ENCODE measurements at places on chromosomes 1 and 21.

- ATAC-seq, result no peak
These were observed 63.5 kb upstream of the NRIP1 start for GRCh38 chr21:15128267-15128666.

GRCh38 chr1:61604684-61605083 is 120.3 kb downstream of the TM2D1 start:
- ATAC-seq, result no peak

DNA sequence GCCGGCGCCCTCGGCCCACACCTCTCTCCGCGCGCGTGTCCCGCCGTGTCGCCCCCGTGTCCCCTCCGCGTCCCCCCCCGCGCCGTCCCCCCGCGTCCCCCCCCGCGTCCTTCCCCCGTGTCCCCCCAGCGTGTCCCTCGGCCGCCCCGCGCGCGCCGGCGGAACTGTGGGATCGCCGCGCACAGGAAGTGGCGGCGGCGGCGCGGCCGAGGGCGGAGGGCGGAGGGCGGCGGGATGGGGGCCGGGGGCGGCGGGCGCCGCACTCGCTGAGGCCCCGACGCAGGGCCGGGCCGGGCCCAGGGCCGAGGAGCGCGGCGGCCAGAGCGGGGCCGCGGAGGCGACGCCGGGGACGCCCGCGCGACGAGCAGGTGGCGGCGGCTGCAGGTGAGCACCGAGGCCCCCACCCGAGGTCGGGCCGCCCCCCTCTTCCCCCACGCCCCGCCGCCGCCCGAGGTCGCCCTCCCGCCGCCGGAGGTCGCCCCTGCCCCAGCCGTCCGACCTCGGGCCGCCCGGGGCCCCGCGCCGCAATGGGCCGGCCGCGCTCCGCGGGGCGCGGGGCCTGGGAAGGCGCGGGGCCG is at the start of gene AGPAT3:
TSS of gene AGPAT3 (plus strand) at position 262 of the 578 bp plus-strand sequence. CDS start 94,459 bp downstream, outside the sequence.
- ATAC-seq, result no peak

DNA sequence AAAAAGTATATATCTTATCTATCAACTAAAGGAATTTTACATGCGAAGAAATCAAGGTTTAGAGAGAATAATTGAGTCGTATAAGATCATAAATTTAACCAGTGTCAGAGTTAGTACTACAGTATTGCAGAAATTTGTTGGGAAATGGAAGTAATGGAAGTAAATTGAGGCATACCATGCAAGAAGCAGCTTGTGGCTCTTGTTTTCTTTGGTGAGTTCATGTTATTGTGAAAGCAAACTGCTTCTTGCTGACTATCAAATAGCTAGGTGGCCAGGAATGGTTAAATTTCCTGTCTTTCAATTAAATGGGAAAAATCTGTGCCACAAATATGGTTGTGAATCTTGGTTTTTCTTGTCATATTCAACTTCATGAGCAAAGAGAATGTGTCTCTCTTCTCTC is 652.7 kb downstream of the LMO4 start:
- no peak for ATAC-seq
